ENCODE measurements at places on chromosomes 16 and 17.

DNA sequence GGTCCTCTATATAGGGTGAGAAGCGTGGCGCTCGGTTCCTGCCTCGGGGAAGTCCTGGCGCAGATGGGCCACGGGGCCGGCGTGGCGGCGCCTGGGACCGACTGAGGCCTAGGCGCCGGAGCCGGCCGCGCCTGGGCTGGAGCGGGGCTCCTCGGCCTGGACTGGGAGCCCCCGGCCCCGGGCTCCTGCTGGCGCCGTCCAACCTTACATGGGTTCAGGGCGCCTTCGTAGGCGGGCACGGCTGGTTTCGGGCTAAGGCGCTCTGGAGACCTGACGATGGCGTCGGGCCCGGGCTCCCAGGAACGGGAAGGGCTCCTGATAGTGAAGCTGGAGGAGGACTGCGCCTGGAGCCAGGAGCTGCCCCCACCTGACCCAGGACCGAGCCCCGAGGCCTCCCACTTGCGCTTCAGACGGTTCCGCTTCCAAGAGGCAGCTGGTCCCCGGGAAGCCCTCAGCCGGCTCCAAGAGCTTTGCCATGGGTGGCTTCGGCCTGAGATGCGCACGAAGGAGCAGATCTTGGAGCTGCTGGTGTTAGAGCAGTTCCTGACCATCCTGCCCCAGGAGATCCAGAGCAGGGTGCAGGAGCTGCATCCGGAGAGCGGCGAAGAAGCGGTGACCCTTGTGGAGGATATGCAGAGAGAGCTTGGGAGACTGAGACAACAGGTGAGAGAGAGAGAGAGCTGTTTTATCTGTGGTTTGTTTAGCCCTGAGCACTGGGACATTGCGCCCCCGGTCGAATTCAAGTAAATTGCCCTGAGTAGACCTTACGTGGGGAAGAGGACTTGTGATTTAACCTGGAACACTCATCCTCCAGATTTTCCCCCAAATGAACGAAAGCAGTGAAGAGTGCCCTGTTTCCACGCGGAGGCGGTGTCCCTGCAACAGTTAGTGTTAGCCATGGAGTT is 504 bp downstream of the ZNF263 start:
- no peak for DNase-seq

- DNase-seq: no peak
Measured at GRCh38 chr17:51748749-51749604, 409.5 kb downstream of the CA10 start.

GRCh38 chr17:62966426-62967204 is 580 bp downstream of the TANC2 start:
- DNase-seq: peak; percentile 40

- DNase-seq: no peak
Measured at GRCh38 chr17:1201132-1201702, 21.4 kb upstream of the ABR start.

- peak; percentile 85 for DNase-seq
Measured at GRCh38 chr17:70060415-70060814, 14.6 kb upstream of the KCNJ16 start.

- DNase-seq: peak; percentile 53
Measured at GRCh38 chr17:34723875-34724274, 144.5 kb downstream of the TMEM132E start.

DNA sequence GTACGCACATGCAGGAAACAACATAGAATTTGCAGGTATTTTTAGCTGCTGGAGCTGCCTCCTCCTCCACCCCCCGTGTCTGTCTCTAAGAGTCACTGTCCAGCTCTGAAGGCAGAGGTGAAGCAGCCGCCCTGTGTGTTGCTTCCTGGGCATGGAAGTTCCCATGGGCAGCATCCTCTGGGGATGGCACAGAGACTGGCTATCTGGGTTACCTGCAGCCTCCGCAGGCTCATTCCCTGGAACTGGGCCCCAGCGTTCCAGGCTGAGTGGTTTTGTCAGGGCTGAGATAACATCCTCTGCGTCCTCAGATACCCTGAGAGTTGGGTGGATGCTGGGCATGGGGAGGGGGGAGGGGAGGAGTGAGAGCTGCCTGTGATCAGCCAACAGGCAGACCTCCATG is 41.5 kb upstream of the MRTFB start:
- peak; percentile 40 for DNase-seq

- no peak for DNase-seq
Measured at GRCh38 chr16:55101026-55101425, 170.4 kb downstream of the IRX5 start.

Measured in NCI-H69 (cell line).